ENCODE measurements at places on chromosomes 12 and 14.
A peak's percentile ranks its signal among the peaks of the same experiment; 100 is the strongest.

GRCh38 chr14:88488081-88488480, 66.7 kb downstream of the PTPN21 start:
- DNase-seq = no peak

- no peak for DNase-seq
These were observed 636.4 kb downstream of the SLC6A15 start for GRCh38 chr12:84276215-84276614.

- DNase-seq = no peak
These were observed 22.6 kb upstream of the PAPOLA start for GRCh38 chr14:96479435-96480146.

DNA sequence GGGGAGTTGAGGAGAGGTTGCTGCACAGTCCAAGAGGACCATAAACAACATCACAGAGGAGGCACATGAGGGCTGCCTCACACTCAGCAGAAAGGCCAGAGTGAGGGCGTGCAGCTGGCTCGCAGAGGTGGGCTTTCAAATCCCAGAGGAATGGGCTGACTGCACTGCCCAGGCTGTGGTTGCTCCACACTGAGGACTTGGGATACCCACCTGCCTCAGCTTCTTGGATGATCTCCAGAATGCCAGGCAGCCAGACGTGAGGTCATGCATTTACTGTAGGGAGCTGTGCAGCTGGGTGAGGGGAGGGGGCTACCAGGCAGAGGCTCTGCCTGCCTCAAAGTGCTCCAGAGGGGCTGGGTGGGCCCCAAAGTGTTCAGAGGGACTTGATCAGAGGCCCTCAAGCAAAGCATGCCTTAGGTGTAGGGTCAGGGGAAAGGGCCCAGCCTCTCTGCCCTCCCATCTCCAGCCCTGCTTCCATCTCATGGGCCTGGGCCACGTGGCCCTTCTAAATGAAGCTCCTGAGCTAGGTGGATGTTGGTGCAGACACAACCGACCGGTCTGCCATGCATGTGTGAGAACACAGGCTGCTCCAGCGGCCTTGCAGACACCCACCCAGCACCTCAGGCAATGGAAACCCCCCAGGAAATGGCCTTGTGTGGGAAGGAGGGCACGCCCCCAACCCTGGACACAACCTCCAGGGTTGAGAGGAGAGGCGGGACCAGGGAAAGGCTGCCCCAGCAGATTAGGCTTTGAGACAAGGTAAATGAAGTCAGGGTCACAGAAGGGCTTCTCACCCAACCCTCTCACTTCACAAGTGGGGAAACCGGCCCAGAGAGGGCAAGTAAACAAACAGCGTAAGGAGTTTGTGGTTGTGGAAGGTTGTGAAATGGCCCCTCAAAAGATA, 90.8 kb downstream of the NTF3 start:
- DNase-seq = no peak

GRCh38 chr12:622416-622815, 40.8 kb downstream of the NINJ2 start:
- peak; percentile 40 for DNase-seq

DNA sequence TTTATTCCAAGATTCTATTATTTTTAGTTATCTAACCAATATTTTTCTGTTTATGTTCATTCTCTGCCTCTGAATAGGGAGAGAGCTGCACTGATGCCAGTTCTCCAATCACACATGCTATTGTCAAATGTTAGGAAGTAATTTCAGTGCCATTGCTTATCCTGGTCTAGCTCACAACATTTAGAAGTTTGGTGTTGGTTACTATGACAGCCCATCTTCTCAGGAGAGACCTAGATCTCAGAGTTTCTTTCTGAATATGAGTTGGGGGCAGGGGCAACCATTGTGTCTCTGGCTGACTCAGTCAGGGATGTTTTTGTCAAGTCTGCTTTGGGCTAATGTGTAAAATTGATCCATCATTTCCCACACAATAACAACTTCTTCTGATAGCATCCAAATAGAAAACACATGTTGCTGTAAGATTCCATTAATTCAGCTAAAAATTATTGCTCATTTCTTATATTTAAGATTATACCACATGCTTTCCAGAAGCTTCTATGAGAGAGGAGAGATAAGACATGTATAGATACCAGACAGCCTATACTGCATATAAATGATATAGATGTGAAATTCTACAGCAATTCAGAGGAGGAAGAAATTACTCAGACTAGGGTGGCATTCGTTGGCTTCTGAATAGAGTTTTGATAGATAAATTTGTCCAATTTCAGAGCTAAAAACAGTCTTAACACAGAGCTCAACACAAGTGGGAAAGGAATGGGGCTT, 64.8 kb downstream of the DACT1 start:
- DNase-seq = no peak

DNA sequence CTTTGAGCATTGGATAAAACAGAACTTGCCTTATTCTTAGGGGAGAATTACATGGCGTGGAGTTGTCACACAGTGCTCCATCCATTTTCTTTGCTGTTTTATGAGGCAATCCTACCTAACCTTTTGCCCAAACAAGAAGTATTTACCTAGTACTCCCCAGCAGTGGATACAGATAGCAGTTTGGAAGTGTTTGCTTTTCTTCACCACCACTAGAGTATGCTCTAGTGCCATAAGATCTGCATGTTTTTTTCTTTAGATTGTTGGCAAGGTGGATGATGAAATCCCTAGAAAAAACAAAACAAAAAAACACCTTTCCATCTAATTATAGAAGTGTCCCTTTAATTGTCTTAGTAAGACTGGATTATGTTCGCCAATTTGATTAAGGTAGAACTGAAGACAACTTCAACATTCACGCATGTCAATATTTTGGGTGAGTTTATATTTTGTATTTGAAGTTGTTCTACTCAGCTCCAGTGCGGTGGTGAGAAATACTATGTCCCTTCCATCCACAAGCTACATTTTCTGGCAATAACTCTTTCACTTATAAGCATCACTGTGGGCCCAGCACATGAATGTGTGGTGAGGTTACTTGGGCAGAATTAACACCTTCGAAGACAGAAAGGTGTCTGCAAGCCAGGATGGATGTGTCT, 23.6 kb upstream of the TMEM260 start:
- no peak for DNase-seq

All from activated CD4-positive, alpha-beta memory T cell treated with anti-CD3 and anti-CD28 coated beads for 36 hours (primary cell).